ENCODE measurements at places on chromosomes 5 and 9. TPM values are rescaled to one million over a fixed set of nuclear protein-coding genes. Genes with fewer than 3 reads are reported as not detected.

The PCDHA13 gene
- polyA plus RNA-seq, result 0.24 TPM

The LMX1B gene
- 0.20 TPM for polyA plus RNA-seq

The CEP72 gene
- polyA plus RNA-seq, result 9.8 TPM

The LHX2 gene
- 0.24 TPM for polyA plus RNA-seq

The SEC61B gene
- polyA plus RNA-seq, result 142 TPM

The PCDHA10 gene
- polyA plus RNA-seq, result 0.14 TPM

The ABCA1 gene
- polyA plus RNA-seq, result 12.8 TPM

The BHMT2 gene
- polyA plus RNA-seq, result 2.0 TPM

The SNCAIP gene
- 23.4 TPM for polyA plus RNA-seq

The PDE8B gene
- 8.7 TPM for polyA plus RNA-seq

The PLPPR1 gene
- 21.8 TPM for polyA plus RNA-seq

The TLX3 gene
- polyA plus RNA-seq, result not detected

The PCDHGA10 gene
- polyA plus RNA-seq, result 5.5 TPM

The LHX3 gene
- not detected for polyA plus RNA-seq

The C5orf34 gene
- polyA plus RNA-seq, result 8.5 TPM

The FGFR4 gene
- polyA plus RNA-seq, result 169 TPM

The B4GALT7 gene
- polyA plus RNA-seq, result 19.8 TPM

The ARHGEF39 gene
- 17.7 TPM for polyA plus RNA-seq

The TXNDC8 gene
- polyA plus RNA-seq, result not detected

The GDF9 gene
- 1.2 TPM for polyA plus RNA-seq

The HRCT1 gene
- polyA plus RNA-seq, result 0.55 TPM

The SNX18 gene
- 19.0 TPM for polyA plus RNA-seq

The OTP gene
- polyA plus RNA-seq, result not detected

The SLC6A3 gene
- polyA plus RNA-seq, result 2.6 TPM

The PCDHB6 gene
- polyA plus RNA-seq, result 2.8 TPM

The ANKRD31 gene
- 0.75 TPM for polyA plus RNA-seq

The CDKN2B gene
- polyA plus RNA-seq, result not detected

The CER1 gene
- 0.22 TPM for polyA plus RNA-seq

The SMU1 gene
- 25.4 TPM for polyA plus RNA-seq

The MTAP gene
- polyA plus RNA-seq, result 44.0 TPM

The DOK3 gene
- polyA plus RNA-seq, result 6.9 TPM

The KIF12 gene
- polyA plus RNA-seq, result 46.6 TPM

The DNM1 gene
- 67.8 TPM for polyA plus RNA-seq

The NUDT2 gene
- polyA plus RNA-seq, result 19.8 TPM

The AIF1L gene
- polyA plus RNA-seq, result 41.1 TPM

The GABRA6 gene
- polyA plus RNA-seq, result not detected

The AQP3 gene
- 31.5 TPM for polyA plus RNA-seq

The FRMD3 gene
- polyA plus RNA-seq, result 1.8 TPM

The ANKRD33B gene
- polyA plus RNA-seq, result 0.79 TPM

The PCDHB13 gene
- 5.0 TPM for polyA plus RNA-seq

The ADAMTSL2 gene
- polyA plus RNA-seq, result 8.5 TPM

The WDR38 gene
- polyA plus RNA-seq, result 1.3 TPM

The DRD1 gene
- 0.11 TPM for polyA plus RNA-seq

The LPAR1 gene
- 56.5 TPM for polyA plus RNA-seq

The CLK4 gene
- polyA plus RNA-seq, result 68.7 TPM

The RETREG1 gene
- 2.7 TPM for polyA plus RNA-seq

The ORM1 gene
- polyA plus RNA-seq, result 6.6 TPM

The MSMP gene
- polyA plus RNA-seq, result not detected

The RGS14 gene
- polyA plus RNA-seq, result 7.8 TPM

The PTGS1 gene
- polyA plus RNA-seq, result 5.1 TPM

The CCL27 gene
- polyA plus RNA-seq, result 1.6 TPM

The PAEP gene
- 0.39 TPM for polyA plus RNA-seq

Data from left lung (tissue), 14 donors.